ENCODE measurements at places on chromosomes 2 and 18.

DNA sequence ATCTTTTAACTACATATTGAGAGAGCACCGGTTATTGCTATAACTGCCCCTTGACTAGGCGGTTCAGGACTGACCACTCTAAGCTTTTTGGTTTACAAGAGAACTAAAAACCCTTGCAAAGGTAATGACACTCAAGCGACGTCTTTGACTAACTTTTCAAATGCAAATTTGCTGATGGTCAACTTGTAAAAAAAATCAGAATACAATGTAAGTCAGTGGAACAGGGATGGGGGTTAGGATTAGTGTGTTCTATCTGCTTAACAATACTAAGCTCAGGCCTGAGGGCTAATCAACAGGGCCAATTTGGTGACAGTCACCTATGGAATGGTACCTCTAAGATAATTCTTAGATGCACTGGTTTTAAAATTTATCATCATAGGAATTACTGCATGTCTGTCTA lies 57.1 kb downstream of the ZAP70 start:
- DNase-seq = no peak

- DNase-seq = no peak
These were observed 284.8 kb downstream of the CELF4 start for GRCh38 chr18:37280701-37281393.

DNA sequence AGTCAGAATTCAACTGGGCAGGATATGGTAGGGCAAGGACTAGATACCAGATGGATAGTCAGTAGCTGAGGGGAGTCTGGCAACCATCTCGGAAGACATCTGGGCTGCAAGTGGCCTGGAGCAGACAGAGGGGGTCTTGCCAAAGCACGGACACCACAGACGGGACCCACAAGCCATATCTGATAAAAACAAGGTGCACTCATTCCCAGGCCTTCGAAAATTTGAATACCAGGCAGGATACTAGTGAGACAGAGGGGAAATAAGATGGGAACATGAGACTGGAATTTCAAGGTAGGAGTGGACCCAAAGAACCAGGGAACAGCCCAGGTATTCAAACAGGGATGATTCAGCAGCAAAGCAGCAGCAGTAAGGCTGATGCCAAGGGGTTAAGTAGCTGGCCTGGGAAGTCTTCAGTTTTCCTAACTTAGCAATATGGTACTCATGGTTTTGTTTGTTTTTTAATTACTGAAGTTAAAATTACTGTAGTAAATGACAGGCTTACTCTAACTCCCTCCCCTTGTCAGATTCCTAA lies 144.9 kb upstream of the NCKAP5 start:
- no peak for DNase-seq

GRCh38 chr2:150325656-150326314 lies 161.7 kb downstream of the RND3 start:
- DNase-seq = no peak

DNA sequence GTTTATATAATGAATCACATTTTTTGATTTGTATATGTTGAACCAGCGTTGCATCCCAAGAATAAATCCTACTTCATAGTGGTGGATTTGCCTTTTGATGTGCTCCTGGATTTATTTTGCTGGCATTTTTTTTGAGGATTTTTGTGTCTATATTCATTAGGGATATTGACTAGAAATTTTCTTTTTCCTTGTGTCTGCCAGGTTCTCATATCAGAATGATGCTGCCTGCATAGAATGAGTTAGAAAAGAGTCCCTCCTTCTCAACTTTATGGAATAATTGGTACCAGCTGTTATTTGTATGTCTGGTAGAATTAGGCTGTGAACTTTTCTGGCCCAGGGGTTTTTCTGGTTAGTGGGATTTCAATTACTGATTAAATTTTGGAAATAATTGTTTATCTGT lies 457.4 kb upstream of the DSEL start:
- DNase-seq = no peak

DNA sequence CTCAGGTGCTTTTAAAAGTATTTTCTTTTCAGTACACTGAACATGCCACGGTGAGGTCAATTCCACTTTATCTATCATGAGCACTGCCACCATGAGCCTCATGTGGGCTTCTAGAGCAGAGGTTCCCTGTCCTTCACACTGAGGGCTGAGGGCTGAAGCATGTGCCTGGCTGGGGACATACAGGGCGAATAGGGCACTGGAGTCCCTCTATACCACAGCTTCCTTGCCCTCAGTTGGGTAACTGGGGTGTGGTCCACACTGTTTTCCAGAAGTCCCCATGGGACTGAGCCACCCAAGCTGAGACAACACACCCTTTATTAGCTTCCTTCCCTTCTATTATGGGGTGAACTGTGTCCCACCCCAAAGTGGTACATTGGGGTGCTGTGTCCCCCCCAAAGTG lies 172.2 kb upstream of the ID2 start:
- no peak for DNase-seq

GRCh38 chr2:68687018-68687417 lies 43.6 kb downstream of the PROKR1 start:
- no peak for DNase-seq

- no peak for DNase-seq
These were observed 1.3 kb upstream of the USP34 start for GRCh38 chr2:61471905-61472805.

- no peak for DNase-seq
These were observed 38.4 kb upstream of the GMCL1 start for GRCh38 chr2:69791045-69791444.

GRCh38 chr18:21914739-21915319 lies 174.2 kb downstream of the MIB1 start:
- DNase-seq = no peak

GRCh38 chr2:11659851-11660250 lies 10.1 kb downstream of the NTSR2 start:
- DNase-seq = no peak

- no peak for DNase-seq
These were observed 99.1 kb downstream of the SMAD2 start for GRCh38 chr18:47831351-47831750.

GRCh38 chr2:15919716-15920434 lies 20.5 kb upstream of the MYCN start:
- DNase-seq = no peak

- no peak for DNase-seq
These were observed 304.6 kb upstream of the LYPD1 start for GRCh38 chr2:132974467-132975095.

DNA sequence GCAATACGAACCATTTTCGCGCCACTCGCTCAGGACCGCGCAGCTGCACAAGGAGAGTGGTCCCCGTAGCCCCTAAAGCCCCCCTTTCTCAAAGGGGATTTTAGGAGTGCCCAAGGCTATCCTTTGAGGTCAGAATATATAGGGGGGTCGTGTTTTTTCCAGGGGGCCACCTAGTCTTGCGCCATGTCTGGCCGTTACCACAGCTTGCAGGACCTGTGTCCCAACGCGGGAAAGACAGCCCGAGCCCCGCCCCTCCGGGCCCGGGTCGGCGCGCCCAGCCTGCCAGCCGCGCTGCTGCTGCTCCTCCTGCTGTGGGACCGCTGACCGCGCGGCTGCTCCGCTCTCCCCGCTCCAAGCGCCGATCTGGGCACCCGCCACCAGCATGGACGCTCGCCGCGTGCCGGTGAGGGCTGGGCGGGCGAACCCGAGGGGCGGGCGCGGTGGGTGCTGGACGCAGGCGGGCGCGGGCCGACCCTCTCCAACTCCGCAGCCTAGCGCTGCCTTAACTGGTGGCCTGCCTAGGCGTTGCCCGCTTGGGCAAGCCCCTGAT lies at the start of gene CDCA7:
TSS of gene CDCA7 (plus strand) at position 291 of the 550 bp plus-strand sequence. CDS start at position 383, 92 bp downstream.
- DNase-seq = peak; percentile 87

- DNase-seq = no peak
These were observed 49.0 kb upstream of the TMEM247 start for GRCh38 chr2:46430413-46430812.

- no peak for DNase-seq
These were observed 145.4 kb upstream of the FOSL2 start for GRCh38 chr2:28247290-28247689.

DNA sequence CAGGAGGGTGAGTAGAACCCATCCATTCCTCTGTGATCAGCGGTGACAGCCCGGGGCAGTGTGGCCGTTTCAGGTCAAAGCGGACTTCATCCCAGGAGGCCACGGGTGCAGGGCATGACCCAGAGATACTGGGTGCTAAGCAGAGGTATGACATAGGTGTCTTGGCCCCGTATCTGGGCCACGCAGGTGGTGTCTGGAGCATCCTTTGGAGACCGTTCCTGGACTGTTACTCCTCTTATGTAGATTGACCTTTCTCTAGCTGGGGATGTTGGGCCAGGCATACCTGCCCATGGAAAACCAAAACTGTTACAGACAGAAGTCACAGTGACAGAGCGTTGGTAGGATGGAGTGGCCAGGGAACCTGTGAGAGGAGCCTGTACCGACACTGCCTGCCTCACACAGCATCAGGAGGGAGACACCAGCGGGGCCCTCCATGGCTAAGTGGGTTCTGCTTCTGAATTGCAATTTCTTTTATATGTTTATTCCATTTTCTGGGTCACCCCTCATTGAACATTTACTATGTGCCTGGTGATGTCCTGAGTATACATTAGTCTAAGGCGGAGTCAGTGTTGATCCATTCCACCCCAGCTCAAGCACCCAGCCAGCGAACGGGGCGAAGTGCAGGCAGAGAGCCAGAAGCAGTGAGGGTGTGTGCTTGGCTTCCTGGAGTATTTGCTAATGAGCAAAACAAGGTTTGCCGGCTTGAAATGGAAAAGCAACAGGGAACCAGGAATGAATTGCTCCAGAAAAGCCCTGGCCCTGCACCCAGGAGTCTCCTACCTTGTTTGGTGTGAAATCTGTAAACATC lies 141.7 kb downstream of the SH3RF3 start:
- DNase-seq = no peak
